ENCODE measurements at places on chromosomes 7 and 10. TPM values are rescaled to one million over a fixed set of nuclear protein-coding genes. Genes with fewer than 3 reads are reported as not detected.

The CALHM3 gene
- not detected for polyA plus RNA-seq

The CDC123 gene
- polyA plus RNA-seq = 136 TPM

The SLC16A12 gene
- 33.0 TPM for polyA plus RNA-seq

The PLAC9 gene
- 16.0 TPM for polyA plus RNA-seq

The IFIT2 gene
- polyA plus RNA-seq = 10.5 TPM

The ZNF853 gene
- polyA plus RNA-seq = 15.0 TPM

The PMS2 gene
- 24.3 TPM for polyA plus RNA-seq

The CCT6A gene
- polyA plus RNA-seq = 233 TPM

The MOGAT3 gene
- 0.96 TPM for polyA plus RNA-seq
